ENCODE measurements at places on chromosomes 2 and 18.

GRCh38 chr2:144099780-144100377, 420.0 kb downstream of the ZEB2 start:
- DNase-seq = no peak

DNA sequence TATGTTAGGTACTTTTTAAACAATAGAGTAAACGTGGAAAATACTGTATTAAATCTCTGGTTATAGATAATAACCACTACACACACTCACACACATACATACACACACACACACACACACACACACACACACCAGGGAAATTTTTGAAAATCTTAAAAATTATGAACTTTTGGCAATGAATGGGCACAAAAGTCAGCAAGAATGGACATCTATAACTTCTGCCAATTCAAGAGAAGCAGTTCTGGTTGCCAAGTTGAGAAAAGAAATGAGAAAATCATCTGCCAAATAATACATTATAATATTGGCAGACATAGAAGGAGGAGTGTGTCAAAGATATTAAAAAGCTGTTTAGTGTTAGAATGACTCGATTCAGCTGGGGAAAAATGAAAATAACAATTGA, 42.9 kb upstream of the TMEM178A start:
- no peak for DNase-seq

GRCh38 chr18:51053814-51054213, 23.8 kb downstream of the SMAD4 start:
- no peak for DNase-seq

DNA sequence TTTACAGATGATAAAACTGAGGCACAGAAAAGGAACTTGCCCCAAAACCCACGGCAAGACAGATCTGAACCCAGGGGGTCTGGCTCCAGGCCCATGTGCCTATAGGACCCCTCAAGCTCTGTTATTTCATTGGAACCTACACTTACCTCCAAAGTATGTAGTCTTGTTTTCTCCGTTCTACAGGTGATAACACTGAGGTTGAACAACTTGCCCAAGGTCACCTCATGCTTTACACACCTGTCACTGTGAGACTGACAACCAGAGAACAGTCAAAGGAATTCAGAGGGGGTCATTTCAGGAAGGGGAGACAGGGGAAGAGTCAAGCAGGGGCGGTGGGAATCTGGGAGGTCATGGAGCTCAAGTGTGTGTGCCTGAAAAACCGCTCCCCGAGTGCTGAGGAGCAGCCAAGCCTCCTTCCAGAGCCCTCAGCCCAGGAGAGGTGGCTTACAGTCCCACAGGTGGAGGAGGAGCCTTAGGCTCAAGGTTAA, 47.7 kb downstream of the SERTAD2 start:
- no peak for DNase-seq

DNA sequence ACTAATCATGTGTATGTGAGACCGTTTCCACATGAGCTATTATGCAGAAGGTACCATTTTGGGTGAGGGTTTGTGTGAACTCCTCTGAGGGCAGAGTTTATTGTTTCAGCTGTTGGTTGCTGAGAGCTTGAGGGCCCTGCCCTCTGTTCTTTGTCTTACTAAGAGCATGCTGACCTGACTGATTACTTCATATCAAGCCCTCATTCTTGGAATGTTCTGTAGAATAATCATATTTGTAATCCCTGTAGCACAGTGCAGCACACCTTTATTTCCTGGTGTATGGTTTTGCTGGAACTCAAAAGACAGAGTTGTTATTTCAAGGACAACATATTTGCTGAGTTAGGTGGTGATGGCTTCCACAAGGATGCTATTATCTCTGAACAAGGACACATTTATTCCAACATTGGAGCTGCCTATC, 118.5 kb downstream of the GALNT3 start:
- peak; percentile 25 for DNase-seq

DNA sequence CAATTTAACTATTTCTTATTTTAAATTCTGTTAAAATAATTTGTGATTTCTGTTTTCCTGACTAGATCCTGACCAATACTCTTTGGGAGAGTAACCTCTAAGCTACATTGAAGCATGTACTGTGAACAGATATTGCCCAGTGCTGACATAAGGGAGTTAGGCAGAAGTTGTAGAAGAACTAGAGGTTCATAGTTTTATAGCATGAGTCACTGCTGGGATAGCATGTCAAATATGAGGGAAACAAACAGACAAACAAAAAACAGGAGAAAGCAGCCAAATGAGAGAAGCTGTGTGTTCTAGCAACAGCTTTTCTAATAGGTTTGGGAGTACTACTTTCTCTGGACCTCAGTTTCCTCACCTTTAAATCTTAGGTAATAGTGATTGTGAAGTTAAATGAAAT, 72.4 kb downstream of the CERS6 start:
- no peak for DNase-seq

GRCh38 chr2:237043866-237044265, 41.8 kb upstream of the COPS8 start:
- DNase-seq = no peak

DNA sequence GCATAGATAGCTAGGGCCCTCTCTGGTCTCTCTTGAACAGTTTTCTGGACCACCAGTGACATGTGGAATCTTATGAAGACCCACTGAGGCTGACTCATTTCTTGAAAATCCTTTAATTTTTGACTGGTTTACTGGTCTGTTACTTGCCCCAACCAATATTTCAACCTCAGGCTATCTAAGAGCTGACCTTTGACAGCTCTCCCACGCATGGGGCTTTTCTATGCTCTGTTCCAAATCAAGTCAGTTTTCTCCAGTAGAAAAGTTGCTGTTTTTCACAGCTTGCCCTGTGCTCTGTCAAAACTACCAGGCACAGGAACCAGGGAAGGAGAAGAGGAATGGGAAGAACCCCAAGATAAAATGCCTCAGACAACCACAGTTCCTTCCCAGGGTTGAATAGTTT, 46.0 kb upstream of the MTIF2 start:
- DNase-seq = no peak

DNA sequence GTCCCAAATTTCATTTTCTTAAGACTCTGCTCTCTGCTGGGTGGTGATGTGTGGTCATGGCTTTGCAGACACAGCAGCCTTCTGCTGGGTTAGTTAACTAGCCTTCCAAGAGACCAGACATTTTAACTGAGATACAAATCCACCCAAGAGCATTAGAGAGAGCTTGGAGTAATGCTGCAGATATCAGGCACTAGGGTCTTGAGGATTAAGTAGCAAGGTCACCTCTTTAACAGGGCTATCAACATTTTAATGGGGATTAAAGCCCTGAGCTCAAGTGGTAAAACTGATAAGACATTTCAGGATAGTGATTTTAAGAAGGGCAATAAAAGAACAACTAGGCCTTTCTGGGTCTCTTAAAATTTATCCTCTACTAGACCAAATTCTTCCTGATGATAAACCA, 461.2 kb downstream of the MEIS1 start:
- DNase-seq = no peak

- peak; percentile 7 for DNase-seq
These were observed 714 bp downstream of the ASXL3 start for GRCh38 chr18:33578518-33579348.

DNA sequence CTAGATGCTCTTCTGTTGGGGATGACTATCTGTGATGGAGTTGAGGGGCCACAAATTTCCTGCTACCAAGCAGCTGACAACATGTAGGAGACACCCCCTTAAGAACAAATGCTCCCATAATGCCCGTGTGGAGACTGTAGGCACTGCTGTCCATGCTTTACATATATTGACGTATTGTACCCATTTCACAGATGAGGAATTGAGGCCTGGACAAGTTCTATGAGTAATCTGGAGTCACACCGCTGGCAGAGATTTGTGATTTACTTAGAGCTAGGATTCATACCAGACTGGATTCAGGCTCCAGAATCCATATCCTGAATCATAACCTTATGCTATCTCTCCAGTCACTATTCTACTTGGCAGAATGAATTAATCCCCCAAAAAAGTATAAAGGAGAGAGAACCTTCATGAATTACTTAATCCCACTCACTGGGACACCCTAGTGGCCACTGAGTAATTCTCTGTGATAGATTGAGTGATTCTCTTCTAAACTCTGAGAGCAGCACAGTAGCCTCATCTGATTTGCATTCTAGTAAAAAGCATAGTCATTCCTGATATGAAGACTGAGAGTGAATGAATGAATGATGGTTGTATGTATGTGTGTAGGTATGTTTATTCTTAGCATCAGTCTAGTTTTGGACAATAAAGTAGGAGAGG, 460.7 kb upstream of the MEIS1 start:
- no peak for DNase-seq

DNA sequence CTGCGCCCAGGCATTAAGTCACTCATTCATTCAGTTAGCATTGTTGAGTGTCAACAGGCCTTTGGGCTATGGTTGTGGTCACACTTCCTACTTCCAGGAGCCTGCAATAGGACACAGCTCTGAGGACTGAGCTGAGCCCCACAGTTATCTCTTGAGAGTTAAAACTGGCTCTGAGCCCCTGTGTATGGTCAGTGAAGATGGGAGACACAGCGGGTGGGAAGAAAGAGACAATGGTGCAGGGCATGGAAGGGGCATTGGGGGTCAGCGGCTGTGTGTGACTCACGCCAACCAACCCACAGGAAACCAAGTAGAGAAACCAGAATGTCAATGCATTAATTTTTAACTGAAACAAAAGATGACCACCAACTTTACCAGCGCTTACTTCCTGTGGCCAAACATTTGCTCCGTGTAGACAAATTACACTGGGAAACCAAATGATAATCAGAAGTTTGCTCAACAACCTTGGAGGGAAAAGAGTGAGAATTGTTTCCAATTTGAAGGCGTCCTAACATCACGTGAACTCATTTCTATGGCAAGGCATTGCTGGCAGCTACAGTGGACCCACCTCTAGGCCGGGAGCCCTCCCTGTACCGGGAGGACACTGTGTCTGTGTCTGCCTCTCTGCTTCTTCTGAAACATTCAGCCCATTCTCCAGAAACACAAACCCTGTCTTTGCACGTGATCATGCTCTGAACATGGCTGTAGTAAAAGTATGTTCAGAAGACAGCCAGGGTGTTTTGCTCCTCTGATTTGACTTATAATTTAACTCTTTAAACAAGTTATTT, 212.0 kb upstream of the ID2 start:
- peak; percentile 70 for DNase-seq

DNA sequence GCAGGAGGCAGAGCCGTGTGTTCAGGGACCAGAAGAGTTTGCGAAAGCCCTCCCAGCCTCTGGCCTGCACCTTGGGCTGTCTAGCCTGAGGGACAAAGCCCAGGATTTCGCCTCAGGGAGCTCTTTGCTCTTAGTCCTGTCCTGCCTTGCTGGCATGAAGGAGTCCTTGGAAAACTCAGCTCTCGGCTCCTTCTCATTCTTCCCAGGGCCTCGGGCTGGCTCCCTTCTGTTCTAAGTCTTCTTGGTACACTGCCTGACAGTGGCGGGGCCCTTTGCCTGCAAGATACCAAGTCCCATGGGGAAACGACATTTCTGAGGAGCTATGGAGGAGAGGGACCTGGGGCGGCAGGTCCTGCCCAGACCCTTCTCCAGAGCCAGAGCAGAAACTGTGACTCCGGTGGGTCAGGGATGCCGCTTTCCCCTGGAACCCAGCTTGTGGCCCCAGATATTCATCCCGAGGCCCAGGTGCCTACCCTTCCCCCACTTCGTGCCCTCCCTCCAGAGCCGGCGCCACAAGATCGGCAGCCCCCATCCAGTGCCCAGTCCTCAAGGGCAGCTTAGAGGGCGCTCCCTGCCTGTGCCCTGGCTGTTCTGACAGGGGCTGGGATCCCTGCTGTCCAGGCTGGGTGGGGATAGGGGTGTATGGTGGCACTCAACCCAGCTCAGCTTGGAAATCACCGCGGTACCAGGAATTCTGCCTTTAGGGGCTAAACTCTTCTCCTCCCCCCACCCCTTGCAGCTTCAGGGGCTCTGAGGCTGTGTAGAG, 5.5 kb upstream of the CYP26B1 start:
- no peak for DNase-seq

- DNase-seq = no peak
These were observed 3.9 kb downstream of the INPP5D start for GRCh38 chr2:233063976-233064411.

DNA sequence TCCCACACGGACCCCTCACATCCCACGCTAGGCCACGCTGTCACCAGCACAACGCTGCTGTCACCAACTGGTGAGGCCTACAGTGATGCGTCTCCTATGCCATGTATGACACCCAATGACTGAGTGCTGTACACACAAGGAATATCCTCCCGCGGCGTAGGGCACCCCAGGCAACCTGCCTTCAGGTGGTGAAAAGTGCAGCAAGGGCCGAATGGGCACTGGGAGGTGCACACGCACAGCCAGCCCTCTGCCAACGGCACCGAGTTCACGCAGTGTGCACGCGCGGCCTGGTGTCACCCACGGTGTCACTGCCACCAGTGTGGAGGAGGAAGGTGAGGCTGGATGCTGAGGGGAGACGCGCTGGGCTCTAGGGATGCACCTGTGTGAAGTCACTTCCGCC, 4.5 kb downstream of the HS1BP3 start:
- no peak for DNase-seq

DNA sequence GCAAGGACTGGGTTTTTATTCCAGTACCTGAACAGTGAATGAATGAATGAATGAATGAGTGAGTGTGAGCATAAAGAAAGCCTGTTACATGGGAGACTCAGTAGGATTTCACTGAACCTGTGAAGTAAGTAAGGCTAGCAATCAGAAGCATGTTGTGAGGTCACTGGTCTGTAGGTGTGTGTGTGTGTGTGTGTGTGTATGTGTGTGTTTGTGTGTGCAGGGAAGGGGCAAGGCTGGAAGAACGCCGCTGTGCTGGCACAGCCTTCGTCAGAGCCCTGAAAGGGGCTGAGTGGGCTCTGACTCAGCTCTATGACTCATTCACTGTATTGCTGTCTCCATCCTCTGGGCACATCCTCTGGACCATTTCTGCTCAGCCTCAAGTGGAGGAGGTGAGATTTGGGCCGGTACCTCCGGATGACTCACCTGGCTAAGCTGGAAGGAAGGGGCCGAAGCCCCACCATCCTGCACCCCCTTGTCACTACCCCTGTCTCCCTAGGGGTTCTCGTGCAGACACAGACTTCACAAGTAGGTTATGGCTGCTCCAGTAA, 51.4 kb upstream of the MRPL33 start:
- peak; percentile 81 for DNase-seq

DNA sequence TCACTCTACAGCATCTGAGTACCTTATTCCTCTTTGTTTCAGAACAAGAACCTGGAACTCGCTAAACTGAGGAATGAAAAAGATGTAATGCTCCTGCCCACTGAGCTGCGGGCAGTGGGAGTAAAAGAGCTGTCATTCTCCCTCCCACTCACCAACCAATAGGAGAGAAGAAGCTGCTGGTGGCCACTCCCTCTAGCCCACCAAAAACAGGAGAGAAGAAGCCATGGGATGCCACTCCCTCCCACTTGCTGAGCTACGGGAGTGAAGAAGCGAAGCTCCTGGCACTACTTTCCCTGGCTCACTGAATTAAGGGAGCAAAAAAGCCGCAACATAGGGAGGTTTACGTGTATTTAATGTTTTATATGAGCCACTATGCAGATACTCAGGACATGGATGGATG, 53.7 kb downstream of the RIT2 start:
- DNase-seq = no peak
